ENCODE measurements at places on chromosomes 6 and 20. TPM values are rescaled to one million over a fixed set of nuclear protein-coding genes. Genes with fewer than 3 reads are reported as not detected.

ADTRP gene
- 0.72 TPM for total RNA-seq

DNA sequence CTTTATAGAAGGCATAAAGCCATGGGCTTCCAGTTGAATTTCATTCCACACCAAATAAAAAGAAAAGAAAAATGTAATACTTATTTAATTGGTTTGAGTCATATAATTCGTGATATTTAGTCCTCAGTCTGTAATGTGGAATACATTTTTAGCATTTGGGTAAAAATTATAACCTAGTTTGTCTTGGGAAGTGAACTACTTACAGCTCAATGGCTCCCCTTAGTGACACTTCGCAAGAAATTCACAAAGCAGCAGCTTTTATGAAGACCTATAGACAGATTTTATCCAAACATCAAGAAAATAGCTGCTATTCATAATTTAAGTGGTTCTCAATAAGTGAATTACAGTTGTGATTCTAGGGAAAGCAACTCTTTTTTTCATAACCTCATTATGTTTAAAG lies 72.1 kb downstream of the RSPO3 start:
- ATAC-seq = no peak

- no peak for ATAC-seq
Measured at GRCh38 chr6:74870403-74870802, 335.4 kb downstream of the COL12A1 start.

- no peak for ATAC-seq
Measured at GRCh38 chr20:23260181-23260840, 90.3 kb upstream of the NXT1 start.

RRAGD gene
- 38.5 TPM for total RNA-seq

Data from gastroesophageal sphincter (tissue), 4 donors.